ENCODE measurements at places on chromosomes 7 and 10.

- no peak for DNase-seq
These were observed 309.1 kb downstream of the MDFIC start for GRCh38 chr7:115230882-115231571.

- peak; percentile 55 for DNase-seq
These were observed 146.2 kb upstream of the LYZL1 start for GRCh38 chr10:29142516-29143314.

DNA sequence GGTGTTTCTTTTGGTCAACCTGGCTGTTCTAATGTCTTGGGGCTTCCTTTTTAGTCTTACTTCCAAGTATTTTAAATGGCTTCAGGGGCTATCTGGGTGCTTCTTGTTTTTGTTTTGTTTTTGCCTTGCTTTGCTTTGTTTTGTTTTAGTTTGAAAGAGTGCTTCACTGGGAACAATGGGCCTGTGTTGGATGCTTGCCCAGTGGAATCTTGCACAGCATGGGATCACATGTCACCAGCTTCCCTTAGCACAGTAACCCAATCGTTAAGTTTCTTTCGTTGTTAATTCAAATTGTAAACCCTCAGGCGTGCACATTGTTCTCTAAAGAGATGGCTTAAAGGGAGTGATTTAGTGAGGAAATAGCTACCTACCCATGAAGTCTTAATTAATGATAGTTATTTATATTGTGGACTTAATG is 8.9 kb downstream of the COL17A1 start:
- DNase-seq, result no peak

DNA sequence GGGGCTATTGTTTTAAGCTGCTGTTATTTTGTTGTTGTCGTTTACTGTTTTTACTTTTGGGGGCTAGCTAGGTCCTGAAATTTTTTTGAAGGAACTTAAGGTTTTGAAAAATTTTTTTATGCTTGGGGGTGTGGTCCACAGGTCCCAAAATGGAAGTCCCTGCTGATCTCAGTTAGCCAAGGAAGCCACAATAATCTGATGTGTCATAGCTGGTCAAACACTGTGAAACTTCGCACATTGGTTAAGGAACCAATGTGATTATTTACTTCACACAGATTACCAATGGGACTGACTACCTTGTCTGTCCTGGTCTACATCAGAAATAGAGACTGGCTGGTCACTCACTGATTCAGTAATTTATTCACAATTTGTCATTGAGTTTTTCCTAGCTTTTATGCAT is 29.5 kb upstream of the HYCC1 start:
- DNase-seq, result no peak

GRCh38 chr10:31381766-31382316 is 62.8 kb downstream of the ZEB1 start:
- DNase-seq, result no peak

DNA sequence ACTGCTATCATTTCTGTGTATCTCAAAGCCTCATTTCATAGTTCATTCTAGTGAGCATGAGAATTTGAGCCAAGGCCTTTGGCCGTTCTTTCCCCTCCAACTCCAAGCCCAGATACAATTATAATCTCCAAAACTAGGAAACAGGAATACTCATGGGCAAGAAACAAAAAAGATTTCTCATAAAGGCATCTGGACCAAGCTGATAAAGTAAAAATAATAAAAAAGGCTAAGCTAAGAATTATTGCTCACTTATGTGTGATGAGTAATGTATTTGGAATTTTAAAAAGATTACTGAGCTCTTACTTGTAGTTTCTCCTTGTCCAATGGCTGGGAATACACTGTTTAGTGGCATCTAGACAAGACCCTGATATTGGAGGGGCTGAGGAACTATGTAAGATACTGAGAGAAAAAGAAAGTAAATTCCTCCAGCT is 196.4 kb upstream of the POM121L12 start:
- DNase-seq, result no peak

GRCh38 chr10:69146759-69147158 is 22.8 kb downstream of the VPS26A start:
- no peak for DNase-seq

GRCh38 chr7:83786858-83787257 is 137.9 kb upstream of the SEMA3E start:
- DNase-seq, result peak; percentile 81

- DNase-seq, result no peak
These were observed 235.8 kb upstream of the RHOBTB1 start for GRCh38 chr10:61179771-61180170.

GRCh38 chr7:156327474-156327873 is 313.1 kb upstream of the RNF32 start:
- DNase-seq, result no peak

DNA sequence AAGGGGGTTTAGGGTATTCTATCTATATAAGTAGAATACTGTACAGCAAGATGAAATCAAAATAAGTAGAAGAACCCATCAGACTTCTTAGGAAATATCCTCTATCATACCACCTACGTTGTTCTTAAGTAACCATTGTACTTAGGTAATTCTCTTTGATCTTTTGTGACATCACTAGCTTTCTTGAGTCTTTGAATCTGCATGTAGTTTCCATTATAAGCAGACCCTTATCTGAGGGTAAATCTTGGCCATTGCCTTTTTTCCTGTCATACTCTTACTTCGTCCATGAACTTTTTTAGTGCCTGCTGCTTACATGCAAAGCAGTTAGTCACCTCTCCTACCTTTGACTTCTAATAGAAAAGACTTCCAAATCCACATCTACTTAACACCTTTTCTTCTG is 49.0 kb downstream of the WAC start:
- DNase-seq, result no peak

DNA sequence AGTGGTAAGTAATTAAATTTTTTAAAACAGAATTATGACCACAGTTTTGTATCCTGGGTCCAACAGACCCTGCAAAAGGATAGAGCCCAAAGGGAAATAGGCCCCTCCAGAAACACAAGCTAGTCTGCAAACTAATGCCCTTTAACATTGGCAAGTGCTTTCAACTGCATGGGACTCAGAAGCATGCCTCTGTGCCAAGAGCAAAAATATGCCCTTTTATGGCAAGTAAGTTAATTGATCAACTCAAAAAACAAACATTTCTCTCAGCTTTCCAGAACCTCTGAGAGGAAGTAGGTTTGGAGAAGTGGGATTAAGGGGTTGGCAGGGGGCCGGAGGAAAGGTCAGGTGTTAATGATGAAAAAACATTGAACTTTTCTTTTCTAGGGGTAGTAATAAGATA is 186.6 kb upstream of the PRSS1 start:
- DNase-seq, result no peak

GRCh38 chr10:69043931-69044531 is 43.9 kb upstream of the SRGN start:
- no peak for DNase-seq

GRCh38 chr7:134900166-134900982 is 85.9 kb upstream of the AGBL3 start:
- DNase-seq, result no peak

DNA sequence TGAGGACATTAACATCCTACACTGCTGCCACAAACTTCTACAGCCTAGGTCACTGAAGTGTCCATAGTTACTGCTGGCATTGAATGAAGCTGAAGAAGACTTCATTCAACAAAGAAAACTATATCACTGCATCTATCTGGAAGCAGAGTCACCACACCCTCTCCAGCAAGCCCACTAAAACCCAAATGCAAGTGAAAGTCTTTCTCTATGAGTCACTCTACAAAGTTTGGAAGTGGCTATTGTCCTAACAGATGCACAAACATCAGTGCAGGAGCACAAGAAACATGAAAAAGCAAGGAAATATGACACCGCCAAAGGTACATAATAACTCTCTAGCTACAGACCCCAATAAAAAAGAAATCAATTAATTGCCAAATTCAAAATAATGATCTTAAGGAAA is 43.5 kb upstream of the CAMK2B start:
- no peak for DNase-seq

DNA sequence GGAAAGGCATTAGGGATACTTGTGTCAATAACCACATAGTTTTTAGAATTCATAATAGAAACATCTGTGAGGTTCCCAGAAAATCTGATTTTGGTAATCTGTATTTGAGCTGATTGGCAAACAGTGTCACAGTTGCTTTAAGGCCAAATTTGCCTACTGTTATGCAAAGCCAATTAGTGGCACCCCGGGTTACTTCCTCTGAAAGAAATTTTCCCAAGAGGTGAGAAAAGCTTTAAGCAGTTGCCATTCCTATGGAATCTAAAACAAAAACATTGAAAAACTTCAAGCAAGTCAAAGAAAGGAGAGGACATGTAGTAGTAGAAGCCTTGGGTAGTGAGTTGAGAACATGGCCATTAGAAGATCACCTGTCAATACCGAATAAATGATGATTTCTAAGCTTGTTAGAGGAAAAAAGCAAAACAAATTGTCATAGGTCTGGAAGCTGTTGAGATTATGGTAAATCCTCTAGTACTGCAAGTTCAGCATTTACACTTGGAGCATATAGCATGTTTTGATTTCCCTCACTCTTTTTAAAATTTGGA is 176.8 kb downstream of the TWIST1 start:
- no peak for DNase-seq

- peak; percentile 22 for DNase-seq
These were observed 447.8 kb upstream of the C7orf33 start for GRCh38 chr7:148142660-148143248.

- DNase-seq, result peak; percentile 67
These were observed 68.1 kb downstream of the SCRN1 start for GRCh38 chr7:29921404-29922010.

GRCh38 chr10:92291616-92291865 is 574 bp downstream of the MARCHF5 start:
- no peak for DNase-seq

DNA sequence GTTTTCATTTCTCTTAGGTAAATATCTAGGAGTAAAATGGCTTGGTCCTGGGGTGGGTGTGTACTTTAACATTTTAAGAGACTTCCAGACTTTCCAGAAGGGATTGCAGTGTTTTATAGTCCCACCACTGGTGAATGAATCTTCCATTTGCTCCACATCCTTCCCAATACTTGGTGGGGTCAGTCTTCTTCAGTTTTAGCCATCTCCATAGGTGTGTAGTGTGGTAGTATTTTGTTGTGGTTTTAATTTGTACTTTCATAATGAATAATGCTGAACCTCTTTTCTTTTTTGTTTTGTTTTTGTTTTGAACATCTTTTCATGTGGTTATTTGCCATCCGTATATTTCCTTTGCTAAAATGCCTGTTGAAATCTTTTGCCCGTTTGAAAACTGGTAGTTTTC is 86.4 kb downstream of the ANKRD61 start:
- DNase-seq, result no peak

DNA sequence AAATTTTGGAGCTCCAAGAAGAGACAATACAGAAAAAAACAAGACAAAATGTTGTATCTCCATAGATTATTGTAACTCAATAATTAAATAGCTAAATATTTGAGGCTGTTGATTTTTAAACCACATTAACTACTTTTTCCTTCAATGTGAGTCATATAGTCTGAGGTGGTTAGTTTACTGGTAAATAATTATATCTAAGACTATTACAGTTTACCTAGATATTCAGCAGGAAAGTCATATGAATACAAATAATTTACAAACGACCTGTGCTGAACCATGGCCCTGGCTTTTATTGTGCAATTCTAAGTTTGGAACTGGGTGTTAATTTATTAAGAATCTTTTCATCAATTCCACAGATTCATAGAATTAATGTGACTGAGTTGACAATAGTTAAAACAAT is 22.2 kb downstream of the CREB5 start:
- no peak for DNase-seq

- DNase-seq, result no peak
These were observed 91.2 kb upstream of the PLPP4 start for GRCh38 chr10:120365872-120366271.

GRCh38 chr10:21803374-21803773 is 200.2 kb downstream of the DNAJC1 start:
- DNase-seq, result no peak

DNA sequence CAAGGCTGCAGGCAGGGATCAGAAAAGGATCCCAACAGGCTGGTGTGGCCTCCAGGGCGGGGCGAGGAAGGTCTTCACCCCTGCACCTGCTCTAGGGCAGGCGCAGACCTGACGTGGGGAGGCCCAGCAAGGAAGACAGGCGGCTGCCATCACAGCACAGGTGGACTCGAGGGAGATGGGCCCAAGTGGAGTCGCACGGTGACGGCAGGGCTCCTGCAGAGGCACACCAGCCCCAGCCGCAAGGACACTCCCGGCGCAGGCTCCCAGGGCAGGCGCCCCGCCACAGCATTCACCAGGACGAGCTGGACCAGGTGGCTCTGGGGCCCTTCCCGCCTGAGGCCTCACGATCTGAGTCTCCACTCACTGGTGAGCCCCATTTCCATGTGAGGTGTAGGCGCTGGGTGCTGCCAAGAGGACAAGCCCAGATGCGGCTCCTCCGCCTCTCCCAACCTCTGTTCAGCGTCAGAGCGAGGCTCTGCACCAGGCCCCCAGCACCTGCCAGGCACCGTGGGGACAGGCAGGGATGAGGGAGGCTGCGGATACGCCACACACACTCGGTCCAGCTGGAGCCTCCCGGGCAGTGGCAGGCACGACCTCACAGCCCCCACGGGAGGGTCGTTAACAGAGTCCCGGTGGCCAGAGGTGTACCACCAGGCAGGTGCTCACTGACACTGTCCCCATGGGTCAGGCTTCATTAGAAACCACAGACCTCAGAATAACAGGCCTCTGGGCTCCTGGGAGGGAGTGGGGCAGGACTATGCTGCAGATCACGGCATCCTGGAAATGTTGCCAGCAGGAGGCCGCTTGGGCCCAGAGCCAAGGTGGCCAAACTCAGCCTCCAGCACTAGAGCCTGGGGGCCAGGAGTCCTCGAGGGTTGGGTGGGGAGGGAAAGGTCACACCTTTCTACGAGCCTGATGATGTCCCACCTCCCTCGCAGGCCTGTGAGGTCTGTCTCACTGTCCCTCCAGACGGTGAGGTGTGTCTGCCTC is 111.6 kb downstream of the MAD1L1 start:
- DNase-seq, result no peak

GRCh38 chr10:96645191-96645721 is 58.4 kb upstream of the TM9SF3 start:
- DNase-seq, result no peak

- DNase-seq, result no peak
These were observed 33.9 kb upstream of the CYCS start for GRCh38 chr7:25158966-25159365.

DNA sequence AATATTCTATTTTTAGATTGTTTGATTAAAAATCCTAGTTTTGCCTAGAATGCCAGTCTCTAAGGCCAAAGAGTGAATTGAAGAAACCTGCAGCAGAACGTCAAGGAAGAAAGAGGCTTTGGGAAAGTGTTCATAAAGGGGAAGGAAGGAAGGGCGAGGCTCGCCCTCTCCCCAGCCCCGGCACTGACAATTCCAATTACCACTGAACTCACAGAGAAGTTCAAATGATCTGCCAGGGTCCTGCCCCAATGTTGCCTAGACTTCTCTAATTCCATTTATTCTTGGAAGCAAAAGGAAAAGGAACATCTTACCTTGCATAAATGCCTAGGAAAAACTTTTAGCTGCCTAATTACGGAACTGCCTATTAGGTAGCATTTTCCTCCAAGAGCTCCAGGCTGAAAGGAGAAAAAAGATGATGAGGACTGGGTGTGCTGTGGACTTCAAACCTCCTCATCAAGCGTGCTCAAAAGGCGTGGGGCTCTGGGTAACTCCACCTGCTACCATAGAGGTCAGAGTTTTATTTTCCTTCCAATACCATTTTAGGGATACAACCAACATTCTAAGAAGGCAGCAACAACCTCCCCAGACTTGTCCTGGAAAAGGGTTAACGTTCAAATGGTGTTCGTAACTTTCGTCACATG is 134.5 kb downstream of the PKD1L1 start:
- no peak for DNase-seq

- DNase-seq, result no peak
These were observed 41.3 kb downstream of the AVL9 start for GRCh38 chr7:32536585-32536984.

GRCh38 chr7:140640727-140641523 is at the start of gene DENND2A:
Gene DENND2A (minus strand): TSS chr7:140640813. CDS start chr7:140602397, 38,416 bp downstream.
- DNase-seq, result no peak
